ENCODE measurements at places on chromosomes 1 and 21.
A peak's percentile ranks its signal among the peaks of the same experiment; 100 is the strongest.

DNA sequence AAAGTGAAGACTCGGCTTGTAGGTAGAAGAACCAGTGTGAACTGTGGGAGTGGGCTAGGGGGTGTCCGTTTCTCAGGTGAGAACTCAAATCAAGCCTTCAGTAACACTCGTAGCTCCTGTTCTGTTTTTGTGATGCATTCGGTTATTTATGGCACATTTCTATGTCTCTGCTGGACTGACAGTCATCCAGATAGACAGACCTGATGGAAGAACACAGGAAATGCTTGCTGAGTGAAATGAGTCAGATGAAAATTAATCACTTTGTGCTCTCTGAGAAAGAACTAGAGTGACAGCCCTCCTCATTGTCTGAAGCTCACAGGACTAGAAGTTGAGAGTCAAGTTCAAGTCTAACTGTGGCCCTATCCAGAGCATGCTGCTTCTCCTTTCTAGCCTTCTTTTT, 360.1 kb upstream of the PLXNA2 start:
- H3K27me3 ChIP-seq: no peaks in the 10 kb centered on the region
- no peak overlapping the region for H3K4me3 ChIP-seq

- H3K36me3 ChIP-seq: no peaks in the 10 kb centered on the region
- H3K4me1 ChIP-seq: peaks cover 7% of the 10 kb centered on the region
- H3K27ac ChIP-seq: peak overlapping the region; percentile 79
- peak; percentile 29 for DNase-seq
- no peak overlapping the region for H3K4me3 ChIP-seq
These were observed 513.8 kb upstream of the ZP4 start for GRCh38 chr1:238404481-238404880.

GRCh38 chr1:205344066-205344928, 12.4 kb downstream of the KLHDC8A start:
- no peaks in the 10 kb centered on the region for H3K4me1 ChIP-seq
- DNase-seq: no peak
- no peak overlapping the region for H3K27ac ChIP-seq

DNA sequence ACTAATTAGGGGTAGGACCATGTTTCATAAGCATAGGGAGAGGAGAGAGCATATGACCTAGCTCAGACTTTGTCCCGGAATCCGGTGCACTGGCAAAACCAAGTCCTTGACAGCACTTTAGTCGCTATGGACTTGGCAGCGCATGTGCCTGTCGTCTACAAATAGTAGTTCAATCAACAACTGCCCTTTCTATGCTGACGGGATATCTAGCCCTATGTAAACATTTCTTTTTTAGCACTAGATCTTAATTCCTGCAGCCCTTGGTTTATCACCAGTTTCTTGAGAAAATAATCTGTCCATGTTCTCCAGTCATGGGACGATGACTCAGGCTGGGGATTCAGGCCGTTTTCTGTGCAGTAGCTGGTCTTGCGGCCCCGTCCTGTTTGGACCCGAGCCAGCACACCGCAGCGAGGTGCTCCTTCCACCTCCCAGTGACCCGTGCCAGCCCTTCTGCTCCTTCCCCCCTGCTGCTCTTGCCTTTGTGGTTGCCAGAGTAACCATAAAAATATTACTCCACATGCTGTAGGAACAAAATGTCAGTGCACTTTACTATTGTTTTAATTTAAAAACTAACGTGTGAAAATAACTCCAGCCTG, 8.6 kb upstream of the MT1HL1 start:
- no peak for DNase-seq
- no peaks in the 10 kb centered on the region for H3K27me3 ChIP-seq
- H3K4me1 ChIP-seq: no peaks in the 10 kb centered on the region
- no peak overlapping the region for H3K27ac ChIP-seq

GRCh38 chr1:222777977-222778376, 36.9 kb upstream of the DISP1 start:
- DNase-seq: peak; percentile 28
- no peaks in the 10 kb centered on the region for H3K4me1 ChIP-seq
- H3K27ac ChIP-seq: no peak overlapping the region

DNA sequence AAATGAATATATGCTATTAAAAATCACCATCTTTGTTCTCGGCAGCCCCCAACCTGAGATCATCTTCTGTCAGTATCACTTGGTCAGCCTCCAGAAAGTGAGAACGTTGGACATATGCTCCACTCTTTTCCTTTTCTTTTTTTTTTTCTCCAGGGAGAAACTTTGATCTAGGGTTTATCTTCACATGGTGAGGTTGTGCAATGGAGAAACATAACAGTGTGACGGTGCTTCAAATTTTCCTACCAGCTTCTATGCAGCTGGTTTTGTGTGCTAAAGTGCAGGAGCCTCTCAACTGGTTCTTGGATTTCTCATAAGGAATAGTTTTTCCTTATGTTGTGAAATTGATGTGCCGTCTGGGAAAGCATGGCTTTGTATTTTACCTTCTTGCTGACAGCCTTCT, 1202.9 kb downstream of the NCAM2 start:
- no peaks in the 10 kb centered on the region for H3K36me3 ChIP-seq
- no peak overlapping the region for H3K27ac ChIP-seq
- no peak overlapping the region for H3K4me3 ChIP-seq
- DNase-seq: no peak
- H3K27me3 ChIP-seq: no peaks in the 10 kb centered on the region

- H3K27me3 ChIP-seq: no peaks in the 10 kb centered on the region
- no peak for DNase-seq
- H3K27ac ChIP-seq: no peak overlapping the region
- H3K36me3 ChIP-seq: no peaks in the 10 kb centered on the region
These were observed 356.5 kb downstream of the MATN1 start for GRCh38 chr1:30366911-30367310.

DNA sequence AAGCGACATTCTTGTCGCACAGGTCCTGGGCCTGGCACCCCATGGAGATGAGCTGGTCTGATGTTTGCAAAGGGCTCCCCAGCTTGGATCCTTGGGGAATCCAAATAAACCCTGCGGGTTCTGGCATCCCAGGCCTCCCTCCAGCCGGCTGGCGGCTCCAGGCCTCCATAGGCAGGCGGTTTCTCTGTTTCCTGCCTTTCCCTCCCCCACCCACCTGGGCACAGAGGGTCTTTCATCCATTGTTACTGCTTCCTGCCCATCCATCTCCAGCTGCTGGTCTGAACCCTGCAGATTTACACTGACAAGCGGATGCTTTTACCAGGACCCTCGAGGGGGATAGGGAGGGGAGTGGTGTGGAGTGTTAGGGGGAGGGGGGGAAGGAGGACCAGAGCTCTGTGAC, 39.1 kb upstream of the ID3 start:
- H3K4me1 ChIP-seq: no peaks in the 10 kb centered on the region
- no peaks in the 10 kb centered on the region for H3K36me3 ChIP-seq
- DNase-seq: no peak
- H3K27me3 ChIP-seq: no peaks in the 10 kb centered on the region
- H3K27ac ChIP-seq: no peak overlapping the region
- H3K4me3 ChIP-seq: no peak overlapping the region

- H3K27me3 ChIP-seq: peaks cover 54% of the 10 kb centered on the region
- H3K4me1 ChIP-seq: no peaks in the 10 kb centered on the region
- no peak overlapping the region for H3K4me3 ChIP-seq
- no peak for DNase-seq
- no peak overlapping the region for H3K27ac ChIP-seq
These were observed 1.4 kb upstream of the UBXN10 start for GRCh38 chr1:20184481-20184900.

GRCh38 chr1:177585302-177586220, 384.3 kb downstream of the SEC16B start:
- no peak for DNase-seq
- H3K27me3 ChIP-seq: no peaks in the 10 kb centered on the region
- H3K27ac ChIP-seq: no peak overlapping the region
- no peaks in the 10 kb centered on the region for H3K4me1 ChIP-seq
- no peak overlapping the region for H3K4me3 ChIP-seq

DNA sequence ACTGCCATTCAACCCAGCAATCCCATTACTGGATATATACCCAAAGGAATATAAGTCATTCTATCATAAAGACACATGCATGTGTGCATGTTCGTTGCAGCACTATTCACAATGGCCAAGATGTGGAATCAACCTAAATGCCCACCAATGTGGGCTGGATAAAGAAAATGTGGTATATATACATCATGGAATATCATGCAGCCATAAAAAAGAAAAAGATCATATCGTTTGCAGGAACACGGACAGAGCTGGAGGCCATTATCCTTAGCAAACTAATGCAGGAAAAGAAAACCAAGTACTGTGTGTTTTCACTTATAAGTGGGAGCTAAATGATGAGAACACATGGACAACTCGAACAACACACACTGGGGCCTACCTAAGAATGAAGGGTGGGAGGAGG, 123.7 kb downstream of the CDC7 start:
- no peaks in the 10 kb centered on the region for H3K4me1 ChIP-seq
- H3K36me3 ChIP-seq: no peaks in the 10 kb centered on the region

DNA sequence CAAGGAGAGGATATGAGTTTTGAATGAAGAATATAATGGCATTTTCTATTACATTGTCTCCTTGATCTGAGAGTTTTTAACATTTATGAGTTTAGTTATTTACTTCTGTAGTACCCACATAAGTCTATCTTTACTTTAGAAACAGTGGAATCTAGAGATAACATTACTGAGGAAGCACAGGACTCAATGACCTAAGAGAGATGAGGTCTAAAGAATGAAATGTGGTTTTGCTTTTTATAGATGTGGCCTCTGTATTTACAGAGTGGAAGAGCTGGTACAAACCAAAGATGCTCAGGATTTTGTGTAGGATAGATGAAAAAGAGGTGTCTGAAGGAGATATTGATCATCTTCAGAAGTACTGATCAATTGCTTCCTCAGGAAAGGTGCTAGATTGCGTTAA, 177.3 kb downstream of the KCTD3 start:
- no peaks in the 10 kb centered on the region for H3K27me3 ChIP-seq
- H3K4me1 ChIP-seq: peaks cover 1% of the 10 kb centered on the region
- H3K4me3 ChIP-seq: no peak overlapping the region
- no peak overlapping the region for H3K27ac ChIP-seq

- H3K4me1 ChIP-seq: no peaks in the 10 kb centered on the region
- H3K27ac ChIP-seq: no peak overlapping the region
- H3K27me3 ChIP-seq: no peaks in the 10 kb centered on the region
- DNase-seq: no peak
- H3K36me3 ChIP-seq: no peaks in the 10 kb centered on the region
These were observed 15.3 kb downstream of the ACOT7 start for GRCh38 chr1:6378096-6378746.

- H3K36me3 ChIP-seq: no peaks in the 10 kb centered on the region
- no peak overlapping the region for H3K27ac ChIP-seq
- H3K4me1 ChIP-seq: peaks cover 4% of the 10 kb centered on the region
- no peak overlapping the region for H3K4me3 ChIP-seq
- H3K27me3 ChIP-seq: no peaks in the 10 kb centered on the region
These were observed 13.1 kb upstream of the ZRANB2 start for GRCh38 chr1:71093938-71094337.

DNA sequence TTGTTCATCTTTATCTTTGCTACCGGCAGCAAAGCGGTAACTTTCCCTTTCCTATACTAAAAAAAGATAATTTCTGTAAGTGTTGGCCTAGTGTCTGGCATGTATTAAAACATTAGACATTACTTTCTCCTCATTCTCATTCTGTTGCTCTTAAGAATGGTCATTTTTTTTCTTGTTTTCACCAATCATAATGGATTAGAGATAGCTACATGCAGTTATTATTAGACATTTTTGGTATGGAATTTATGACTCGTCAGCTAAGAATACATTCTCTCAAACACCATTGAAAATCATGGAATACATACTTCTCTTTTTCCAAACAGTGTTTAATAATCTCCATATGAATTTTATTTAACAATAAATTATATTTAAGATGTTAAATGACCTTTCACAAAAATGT, 1154.6 kb downstream of the BRINP3 start:
- no peaks in the 10 kb centered on the region for H3K27me3 ChIP-seq
- no peak overlapping the region for H3K4me3 ChIP-seq
- peak; percentile 55 for DNase-seq
- H3K27ac ChIP-seq: no peak overlapping the region
- H3K4me1 ChIP-seq: no peaks in the 10 kb centered on the region
- no peaks in the 10 kb centered on the region for H3K36me3 ChIP-seq

Data from IMR-90 (cell line).